ENCODE measurements at places on chromosomes 5 and 9.
A peak's percentile ranks its signal among the peaks of the same experiment; 100 is the strongest.

DNA sequence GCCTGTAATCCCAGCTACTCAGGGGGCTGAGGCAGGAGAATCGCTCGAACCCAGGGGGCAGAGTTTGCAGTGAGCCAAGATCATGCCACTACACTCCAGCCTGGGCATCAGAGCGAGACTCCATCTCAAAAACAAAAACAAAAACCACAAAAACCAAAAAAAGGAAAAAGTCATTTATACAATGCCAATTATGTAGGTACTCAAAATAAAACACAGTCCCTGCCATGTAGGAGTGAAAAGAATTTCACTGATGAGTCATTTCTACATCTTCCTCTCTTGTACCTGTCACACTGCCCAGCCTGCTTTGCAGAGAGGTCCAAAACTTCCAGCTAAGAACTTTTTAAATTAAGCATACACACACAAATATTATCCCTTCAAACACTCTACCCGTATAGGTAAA, 215.8 kb downstream of the EPB41L4A start:
- no peak for DNase-seq

- peak; percentile 42 for DNase-seq
Measured at GRCh38 chr5:14676320-14676719, 11.8 kb downstream of the OTULIN start.

- no peak for DNase-seq
Measured at GRCh38 chr5:1662559-1663085, 137.0 kb downstream of the MRPL36 start.

DNA sequence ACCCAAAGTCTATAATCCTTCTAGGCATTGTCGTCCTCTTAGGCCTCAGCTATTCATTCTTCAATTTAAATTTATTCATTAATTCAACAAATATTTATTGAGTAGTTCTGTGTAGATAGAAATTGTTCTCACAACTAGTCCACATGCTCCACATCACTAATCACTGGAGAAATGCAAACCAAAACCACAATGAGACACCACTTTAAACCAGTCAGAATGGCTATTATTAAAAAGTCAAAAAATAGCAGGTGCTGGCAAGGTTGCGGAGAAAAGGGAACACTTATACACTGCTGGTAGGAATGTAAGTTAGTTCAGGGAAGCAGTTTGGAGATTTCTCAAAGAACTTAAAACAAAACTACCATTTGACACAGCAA, 51.1 kb upstream of the TNFSF15 start:
- DNase-seq: no peak

GRCh38 chr5:114957384-114957783, 212.3 kb downstream of the TRIM36 start:
- DNase-seq: no peak

DNA sequence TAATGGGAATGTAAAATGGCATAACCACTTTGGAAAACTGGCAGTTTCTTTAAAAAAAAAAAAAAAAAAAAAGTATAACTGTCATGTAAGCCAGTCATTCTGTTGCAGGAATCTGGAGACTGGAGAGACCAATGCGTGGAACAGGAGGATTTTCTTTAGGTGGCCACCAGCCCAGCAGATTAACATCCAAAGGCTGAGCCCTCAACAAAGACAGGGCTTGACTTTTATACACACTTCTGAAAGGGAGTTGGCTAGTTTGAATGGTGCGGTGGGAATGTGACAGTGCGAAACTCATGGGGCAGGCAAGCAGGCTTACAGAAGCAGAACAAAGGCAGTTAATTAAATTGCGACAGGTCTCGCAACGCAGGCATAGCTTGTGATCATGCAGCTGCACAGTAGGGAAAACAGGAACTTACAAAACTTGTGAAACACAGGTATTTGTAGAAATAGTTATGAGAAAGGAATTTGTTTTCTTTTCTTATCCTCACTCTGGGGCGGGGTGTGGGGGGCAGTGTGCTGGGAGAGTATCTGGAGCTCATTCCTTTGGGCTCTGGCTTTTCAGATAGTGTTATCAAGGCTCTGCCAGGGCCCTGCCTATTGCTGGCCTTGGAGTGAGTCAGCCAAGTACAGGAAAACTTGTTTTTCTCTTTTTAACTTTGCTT, 12.0 kb downstream of the UIMC1 start:
- DNase-seq: no peak

DNA sequence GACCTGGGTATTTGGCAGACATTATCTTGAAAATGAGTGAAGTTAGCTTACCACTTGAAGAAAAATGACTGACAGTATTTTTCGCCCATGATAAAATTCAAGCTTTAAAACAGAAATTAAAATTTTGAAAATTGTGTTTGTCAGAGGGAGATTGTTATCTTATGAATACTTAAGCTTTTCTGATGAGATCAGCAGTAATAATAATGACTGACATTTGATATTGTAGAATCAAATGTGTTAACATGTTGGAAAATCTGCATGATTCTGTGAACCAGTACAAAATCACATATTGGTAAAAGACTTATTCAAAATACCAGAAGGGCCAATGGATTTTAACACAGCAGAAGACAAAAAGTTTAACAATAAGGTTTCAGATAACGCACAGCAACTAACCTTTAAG, 94.0 kb downstream of the MSX2 start:
- no peak for DNase-seq

GRCh38 chr5:61087921-61088320, 74.3 kb downstream of the SMIM15 start:
- no peak for DNase-seq

DNA sequence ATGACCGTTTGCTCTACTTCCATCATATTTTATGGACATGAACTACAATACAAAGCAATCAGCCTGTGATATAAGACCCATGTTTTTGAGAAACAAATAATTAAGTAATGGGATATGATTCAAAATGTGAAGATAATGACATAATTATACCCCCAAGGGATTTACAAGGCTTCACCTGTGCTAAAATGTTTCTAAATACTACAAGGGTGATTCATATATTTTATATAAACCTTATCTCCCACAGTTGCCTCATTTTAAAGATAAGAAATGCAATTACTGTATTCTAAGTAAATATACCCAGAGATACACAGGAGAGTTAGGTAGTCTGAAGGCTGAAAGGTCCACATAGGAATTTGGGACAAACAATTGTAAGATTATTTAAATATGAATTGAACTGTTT, 662.0 kb upstream of the CHD1 start:
- DNase-seq: no peak

DNA sequence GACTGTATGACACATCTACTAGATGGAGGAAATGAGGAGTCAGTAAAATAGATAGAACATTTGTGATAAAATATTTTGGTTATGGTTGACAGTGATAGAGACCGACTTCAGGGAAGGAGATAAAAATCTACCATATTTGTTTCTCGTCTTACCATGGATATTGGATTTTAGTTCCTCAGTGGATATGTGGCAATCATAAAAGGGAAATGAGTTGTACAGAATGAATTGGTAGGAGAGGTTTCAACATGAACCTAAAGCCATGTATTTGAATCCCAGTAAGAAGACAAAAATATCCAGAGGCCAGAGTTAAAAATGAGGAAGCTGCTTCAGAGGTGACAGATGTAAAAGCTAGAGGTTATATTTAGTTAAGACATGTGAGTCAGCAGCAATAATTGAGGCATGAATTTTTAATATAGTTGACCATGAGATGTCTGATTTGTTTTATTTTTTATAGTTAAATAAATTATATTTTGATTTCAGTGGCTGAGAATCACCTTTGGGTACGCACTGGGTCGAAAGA, 480.4 kb upstream of the TUSC1 start:
- no peak for DNase-seq

- peak; percentile 41 for DNase-seq
Measured at GRCh38 chr5:40437452-40437861, 242.3 kb upstream of the PTGER4 start.

DNA sequence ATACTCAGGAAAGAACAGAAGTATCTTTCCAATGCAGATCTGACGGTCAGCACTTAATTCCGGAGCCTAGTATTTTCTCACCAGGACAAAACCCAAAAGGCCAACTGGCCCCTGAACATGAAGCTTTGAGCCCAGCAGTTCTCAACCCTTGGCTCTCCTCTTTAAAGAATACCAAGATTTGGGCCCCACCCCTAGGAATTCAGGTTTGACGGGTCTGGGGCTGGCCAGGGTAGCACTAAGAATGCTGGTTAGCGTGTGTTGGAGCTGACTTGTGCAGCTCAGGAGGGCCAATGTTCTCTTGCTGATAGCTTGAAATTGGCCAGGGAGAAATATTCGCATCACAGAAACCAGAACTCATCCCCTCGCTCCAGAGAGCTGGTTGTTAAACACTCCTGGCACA, 88.3 kb upstream of the PTCH1 start:
- no peak for DNase-seq

GRCh38 chr5:60945813-60946187, 795 bp downstream of the NDUFAF2 start:
- DNase-seq: no peak

- no peak for DNase-seq
Measured at GRCh38 chr5:178225174-178225573, 7.4 kb downstream of the PHYKPL start.

DNA sequence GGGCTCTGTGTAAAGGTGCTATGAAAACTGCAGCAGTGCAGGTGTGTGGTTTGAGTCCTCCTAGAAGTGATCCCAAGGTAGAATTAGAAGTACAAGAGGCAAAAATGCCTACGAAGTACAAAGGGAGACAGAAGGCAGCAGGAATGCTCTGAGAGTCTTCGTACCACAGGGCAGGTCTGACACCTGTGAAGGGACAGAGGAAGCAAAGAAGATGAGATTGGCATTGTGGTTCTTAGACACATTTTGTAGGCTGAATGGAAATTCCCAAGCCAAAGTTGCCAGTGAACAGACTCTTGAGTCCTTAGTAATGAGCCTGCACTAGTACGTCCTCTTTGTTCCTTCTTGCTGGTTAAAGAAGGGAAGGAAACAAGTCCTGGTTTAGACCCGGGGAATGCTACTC, 1.7 kb upstream of the LRRTM2 start:
- DNase-seq: no peak

DNA sequence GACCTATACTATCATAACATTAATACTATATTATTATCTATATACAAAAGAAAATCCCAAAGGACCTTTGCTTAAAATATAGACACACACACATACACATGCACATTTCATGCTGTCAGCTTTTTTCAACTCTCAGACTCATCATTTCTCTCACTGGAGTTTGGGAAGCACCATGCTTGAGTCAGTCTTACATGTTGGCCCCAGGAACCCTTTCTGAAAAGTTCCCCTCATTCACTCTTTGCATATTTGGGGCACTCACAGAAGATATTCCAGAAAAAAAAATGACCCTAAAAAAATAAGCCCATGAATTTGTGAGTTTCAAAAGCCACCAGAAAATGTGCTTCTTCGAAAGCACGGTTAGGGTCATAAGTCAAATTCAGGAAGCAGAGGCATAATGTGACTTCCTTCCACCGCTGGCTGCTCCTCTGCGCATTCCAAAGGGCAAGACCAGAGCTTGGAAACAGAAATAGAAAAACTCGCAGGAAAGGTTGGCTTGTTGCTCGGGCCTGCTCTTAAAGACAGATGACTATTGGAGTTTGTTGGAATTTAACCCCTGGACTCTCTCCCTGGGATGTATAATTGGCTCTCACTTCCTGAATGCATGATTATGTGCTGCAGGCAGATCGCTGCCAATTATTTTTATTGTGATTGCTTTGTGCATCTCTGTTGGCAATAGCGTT, 129.7 kb upstream of the IQGAP2 start:
- DNase-seq: no peak

DNA sequence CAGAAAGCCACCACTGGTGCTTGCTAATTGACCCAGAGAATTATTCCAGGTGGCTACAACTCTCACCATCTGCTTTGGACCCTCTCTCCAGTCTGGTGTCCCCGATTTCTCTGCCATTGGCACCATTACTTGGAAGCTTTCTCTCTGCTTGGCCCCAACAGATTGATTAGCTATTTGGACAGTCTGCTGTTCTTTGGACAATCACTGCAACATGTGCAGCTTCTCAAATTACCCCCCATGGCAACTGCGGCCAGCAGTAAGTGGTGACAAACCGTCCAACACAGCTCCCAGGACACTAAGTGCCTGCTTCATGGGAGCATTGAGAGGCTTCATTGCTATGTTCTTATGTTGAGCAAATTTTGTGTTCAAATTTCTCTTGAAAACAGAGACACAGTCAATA, 309.8 kb downstream of the TAF11L14 start:
- DNase-seq: no peak

DNA sequence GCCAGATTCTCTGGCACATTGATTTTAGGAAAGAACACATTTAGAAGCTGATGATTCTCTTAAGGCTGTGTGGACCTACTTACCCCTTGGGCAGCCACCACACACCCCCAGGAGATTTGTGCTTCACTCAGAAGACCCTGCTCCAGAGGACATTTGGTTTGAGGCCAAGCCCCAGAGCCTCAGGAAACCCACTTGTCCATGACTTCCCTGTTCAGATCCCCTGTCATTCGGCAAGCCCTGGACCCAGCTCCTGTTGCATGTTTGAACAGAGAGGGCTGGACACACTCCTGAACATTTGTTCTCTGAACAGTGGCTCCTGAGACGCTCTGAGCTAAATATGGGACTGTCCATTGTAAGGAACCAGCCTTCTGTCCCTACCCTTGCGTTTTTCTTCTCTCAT, 82.1 kb downstream of the AMBP start:
- no peak for DNase-seq

DNA sequence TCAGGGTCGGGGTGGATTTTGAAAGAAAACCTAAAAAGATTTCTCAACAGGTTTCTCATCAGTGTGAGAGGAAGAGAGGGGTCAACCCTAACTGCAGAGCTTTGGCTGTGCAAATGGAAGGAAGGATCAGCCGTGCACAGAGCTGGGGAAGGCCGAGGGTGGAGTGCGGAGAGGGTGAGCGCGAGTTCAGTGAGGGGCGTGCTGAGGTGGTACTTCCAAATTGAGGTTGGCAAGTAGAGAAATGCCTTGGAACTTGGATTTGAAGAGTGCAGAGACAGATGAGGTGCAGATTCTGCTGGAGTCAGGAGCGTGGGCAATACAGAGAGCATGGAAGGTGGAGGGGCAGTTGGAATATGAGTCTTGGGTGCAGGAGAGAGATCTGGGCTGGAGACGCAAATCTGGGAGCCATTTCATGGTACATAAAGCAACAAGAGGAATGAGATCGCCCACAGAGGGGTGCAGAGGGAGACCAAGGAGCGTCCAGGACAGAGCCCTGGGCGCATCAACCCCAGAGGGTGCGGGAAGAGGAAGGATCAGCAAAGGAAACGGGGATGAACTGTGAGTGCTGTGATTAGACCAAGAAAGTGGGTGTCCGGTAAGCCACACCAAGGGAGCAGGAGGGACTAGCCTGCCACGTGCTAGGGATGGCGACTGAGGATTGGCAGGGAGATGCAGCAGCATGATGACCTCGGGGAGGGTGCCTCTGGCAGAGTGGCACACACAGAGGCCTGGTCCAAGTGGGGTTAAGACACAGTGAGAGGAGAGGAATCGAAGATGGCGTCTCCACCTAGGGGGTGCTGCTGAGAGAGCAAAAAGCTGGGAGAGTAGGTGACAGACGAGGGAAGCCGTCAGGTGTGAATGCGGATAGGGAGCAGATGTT, 105.8 kb downstream of the ADAMTS2 start:
- no peak for DNase-seq

DNA sequence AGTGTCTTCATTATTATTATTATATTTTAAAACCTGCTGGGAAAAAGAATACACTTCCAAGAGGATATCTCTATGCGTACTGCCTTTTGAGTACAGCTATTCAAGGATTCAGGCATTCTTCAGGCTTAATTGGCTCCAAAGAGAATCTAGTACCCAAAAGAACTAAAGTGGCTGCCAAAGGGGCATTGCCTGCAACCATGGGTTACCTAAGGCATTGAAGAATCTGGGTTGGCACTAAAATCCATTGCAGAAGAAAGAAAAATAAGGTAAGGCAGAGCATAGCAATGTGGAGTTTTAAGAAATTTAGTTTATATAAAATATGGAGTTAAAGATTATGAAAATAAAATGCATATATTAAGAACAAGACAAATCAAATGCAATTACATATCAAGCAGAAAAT, 223.5 kb downstream of the TMEM161B start:
- DNase-seq: no peak
